ENCODE measurements at places on chromosomes 7 and 10.

- no peak for DNase-seq
These were observed 536.0 kb upstream of the STEAP1 start for GRCh38 chr7:89618274-89618673.

GRCh38 chr10:12719365-12719764, 282.1 kb downstream of the CCDC3 start:
- no peak for DNase-seq

DNA sequence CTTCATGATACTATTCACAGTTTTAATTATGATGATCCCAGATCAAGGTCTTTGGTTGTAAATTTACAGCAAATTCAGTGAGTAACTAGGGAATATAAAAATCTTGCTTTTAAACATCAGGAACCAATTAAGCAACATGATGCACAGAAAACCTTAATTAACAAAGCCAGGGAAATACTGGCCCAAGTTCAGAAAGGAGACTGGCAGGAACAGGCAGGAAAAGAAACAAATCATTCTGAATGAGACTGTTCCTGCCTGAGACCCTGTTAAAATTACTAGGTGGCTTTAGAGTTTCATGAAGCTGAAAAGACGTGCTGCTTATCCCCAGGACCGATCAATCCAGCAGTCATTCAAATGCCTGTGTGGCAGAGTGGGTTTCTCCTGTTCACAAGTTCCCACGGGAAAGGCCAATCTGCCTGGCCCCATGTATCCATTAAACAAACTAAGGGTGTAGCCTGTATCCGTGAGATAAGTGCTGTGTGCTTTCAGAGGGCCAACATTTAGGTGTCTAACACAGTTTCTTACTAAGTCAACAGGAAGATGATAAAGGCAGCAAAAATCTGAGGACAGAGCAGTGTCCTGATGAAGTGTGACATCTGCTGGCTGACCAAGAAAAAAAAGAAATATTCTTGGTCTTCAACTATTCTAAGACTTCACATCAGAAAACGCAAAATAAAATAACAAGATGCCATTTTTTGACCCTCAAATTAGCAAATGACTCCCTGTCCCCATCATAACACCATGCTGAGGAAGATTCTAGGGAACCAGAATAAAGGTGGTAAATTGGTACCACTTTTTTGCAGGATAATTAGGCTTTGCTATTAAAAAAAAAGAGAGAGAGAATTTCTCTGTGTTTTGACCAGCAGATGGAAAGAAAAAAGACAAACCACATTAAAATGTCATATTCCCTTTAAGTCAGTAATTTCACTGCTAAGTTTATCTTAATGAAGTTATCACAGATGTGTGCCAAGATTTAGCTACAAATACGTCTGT, 34.2 kb downstream of the PUS7 start:
- no peak for DNase-seq

DNA sequence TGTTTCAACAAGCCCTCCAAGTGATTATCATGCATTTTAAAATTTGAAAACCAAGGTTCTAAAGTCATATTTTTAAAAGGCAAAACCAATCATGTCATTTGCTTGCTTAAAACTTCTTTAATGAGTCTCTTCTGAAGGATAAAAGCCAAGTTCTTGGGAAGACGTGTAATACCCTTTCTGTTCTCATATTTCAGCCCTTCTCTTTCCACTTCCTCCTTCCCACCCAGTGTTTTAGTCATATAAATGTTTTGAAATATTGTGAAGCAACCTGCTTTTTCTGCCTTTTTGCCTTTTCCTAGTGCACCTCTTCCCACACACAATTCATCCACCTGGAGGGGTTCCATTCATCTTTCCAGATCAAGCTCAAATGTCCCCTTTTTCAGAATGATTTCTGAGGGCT, 211.1 kb upstream of the LRRTM3 start:
- no peak for DNase-seq

DNA sequence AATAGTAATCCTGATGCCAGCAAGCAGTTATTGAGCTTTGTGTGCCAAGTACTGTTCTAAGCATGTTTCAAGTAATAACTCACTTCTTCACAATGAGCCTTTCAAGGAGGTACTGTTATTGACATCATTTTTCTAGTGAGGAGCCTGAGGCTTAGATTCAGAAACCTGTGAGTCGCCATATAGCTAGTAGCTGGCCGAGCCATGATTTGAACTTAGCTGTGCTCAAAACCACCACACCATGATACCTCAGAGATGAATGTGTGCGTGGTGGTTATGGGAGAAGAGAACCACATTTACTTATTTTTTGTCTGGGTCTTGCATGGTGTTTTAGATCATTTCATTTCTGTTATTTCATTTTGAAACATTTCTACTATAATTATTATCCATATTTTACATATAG, 578.9 kb downstream of the AUTS2 start:
- DNase-seq, result no peak

- no peak for DNase-seq
These were observed 16.9 kb downstream of the PCGF6 start for GRCh38 chr10:103333934-103334520.

DNA sequence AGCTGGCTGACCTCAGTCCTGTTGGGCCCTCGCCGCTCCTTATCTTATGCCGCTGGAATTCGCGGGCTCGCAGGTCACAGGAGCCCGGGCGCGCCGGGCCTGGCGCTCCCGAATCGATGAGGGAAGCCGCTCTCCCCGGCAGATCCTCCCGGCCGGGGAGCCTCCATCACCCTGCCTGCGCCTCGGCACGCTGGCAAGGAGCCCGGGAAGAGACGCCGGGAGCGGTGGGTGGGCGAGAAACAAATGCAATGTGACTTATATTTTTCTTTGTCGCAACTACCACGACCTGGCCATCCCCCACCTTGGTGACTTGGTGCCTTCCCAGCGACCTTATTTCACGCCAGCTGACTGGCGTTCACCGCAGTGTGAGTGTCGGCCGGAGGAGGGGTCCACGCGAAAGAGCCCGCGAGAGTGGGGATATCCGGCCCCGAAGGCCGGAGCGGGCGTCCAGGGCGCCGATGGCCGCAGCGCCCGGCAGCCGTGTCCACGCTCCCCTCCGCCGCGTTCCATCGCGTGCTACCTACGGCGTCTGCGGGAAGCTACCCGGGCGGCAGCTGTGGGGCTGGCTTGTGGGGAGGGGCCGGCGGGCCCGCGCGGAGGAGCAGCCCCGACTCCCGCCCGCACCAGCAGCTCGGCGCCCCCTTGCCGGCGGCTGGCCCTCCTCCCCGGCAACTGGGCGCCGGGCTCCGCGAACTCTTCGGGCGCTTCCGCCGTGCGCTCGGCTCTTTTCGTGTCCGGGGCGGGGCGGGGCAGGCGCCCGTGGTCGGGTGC, 494 bp upstream of the BMPR1A start:
- peak; percentile 52 for DNase-seq

GRCh38 chr7:43054052-43054722, 58.3 kb upstream of the HECW1 start:
- no peak for DNase-seq

GRCh38 chr10:124724279-124725027, 19.7 kb downstream of the FAM53B start:
- no peak for DNase-seq
